ENCODE measurements at places on chromosomes 11 and 22.
A peak's percentile ranks its signal among the peaks of the same experiment; 100 is the strongest.

GRCh38 chr11:10379022-10379421 is 74.1 kb downstream of the ADM start:
- DNase-seq = no peak

DNA sequence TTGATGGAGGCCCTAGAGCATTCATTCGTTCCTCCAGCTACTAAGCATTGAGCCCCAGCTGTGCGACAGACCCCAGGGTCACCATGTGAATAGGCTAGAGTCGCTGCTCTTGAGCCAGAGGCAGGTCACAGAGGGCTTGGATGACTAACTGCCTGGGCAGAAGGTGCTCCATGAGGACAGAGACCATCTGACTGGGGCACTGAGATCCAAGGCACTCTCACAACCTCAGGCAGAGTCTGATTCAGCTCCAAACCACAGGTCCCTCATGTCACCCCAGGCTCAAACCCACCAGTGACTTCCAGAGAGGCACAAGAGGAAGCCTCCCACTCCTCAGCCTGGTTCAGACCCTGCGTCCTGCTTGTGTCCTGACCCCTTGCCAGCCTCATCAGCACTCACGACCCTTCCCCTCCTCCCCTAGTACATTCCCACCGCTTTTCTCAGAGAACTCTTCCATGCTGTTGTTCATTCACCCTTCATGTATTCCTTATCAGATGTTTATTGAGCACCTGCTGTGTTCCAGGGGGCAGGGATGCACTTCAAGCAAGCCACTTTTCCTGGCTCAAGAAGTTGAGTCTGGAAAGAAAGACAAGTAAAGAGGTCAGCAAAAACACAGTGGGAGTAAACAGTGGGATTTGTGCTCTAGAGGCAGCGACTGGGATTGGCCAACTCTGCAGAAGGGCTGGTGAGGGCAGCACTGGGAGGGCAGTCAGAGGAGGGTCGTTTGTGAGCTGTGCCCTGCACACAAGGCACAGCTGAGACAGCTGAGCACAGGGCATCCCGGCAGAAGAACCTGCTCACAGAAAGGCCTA is 9.3 kb downstream of the OAF start:
- no peak for DNase-seq

GRCh38 chr22:21933910-21934309 is 18.7 kb downstream of the PPM1F start:
- no peak for DNase-seq

DNA sequence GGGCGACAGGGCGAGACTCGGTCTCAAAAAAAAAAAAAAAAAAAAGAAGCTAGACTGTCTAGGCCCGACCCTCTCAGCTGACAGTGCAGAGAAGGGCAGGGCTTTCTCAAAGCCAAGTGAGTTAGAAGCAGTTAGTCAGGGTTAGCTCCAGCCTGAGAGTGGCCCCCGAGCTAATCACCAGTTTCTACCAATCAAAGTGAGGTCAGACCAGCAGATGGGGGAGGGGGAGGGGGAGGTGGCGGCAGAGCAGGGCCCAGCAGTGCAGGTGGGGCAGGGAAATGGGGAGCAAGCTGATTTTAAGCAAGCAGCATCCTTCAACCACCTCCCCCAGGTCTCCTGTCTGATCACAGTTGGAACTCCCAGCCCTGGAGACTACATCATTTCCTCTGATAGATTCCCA is 55.3 kb upstream of the PRR5 start:
- DNase-seq = no peak

- no peak for DNase-seq
Measured at GRCh38 chr22:31586137-31586920, 75.7 kb downstream of the PISD start.

GRCh38 chr11:43693731-43694130 is 13.2 kb downstream of the HSD17B12 start:
- no peak for DNase-seq

GRCh38 chr11:33779849-33780528 is 5.7 kb upstream of the FBXO3 start:
- DNase-seq = no peak

GRCh38 chr22:38782402-38783094 is 11.4 kb downstream of the DNAL4 start:
- DNase-seq = no peak

- no peak for DNase-seq
Measured at GRCh38 chr11:36013950-36014897, 70.4 kb downstream of the LDLRAD3 start.

DNA sequence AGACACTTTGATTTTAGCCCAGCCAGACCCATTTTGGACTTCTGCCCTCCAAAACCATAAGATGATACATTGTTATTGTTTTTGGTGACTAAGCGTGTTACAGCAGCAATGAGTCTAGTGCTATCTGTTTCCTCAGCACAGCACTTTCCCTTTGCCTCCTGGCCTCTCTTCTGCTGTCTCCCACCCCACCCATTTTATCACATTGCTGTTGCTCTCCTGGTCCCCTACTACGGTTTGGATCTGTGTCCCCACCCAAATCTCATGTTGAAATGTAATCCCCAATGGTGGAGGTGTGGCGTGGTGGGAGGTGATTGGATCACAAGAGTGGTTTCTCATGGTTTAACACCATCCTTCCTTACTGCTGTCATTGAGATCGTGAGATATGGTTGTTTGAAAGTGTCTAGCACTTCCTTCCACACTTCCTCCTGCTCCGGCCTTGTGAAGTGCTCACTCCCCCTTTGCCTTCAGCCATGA is 59.8 kb upstream of the CD82 start:
- no peak for DNase-seq

GRCh38 chr11:116946414-116946813 is 109.0 kb upstream of the APOA1 start:
- no peak for DNase-seq

- DNase-seq = no peak
Measured at GRCh38 chr11:58285483-58286040, 17.5 kb upstream of the OR10W1 start.

GRCh38 chr11:78419327-78419726 is 1.7 kb upstream of the GAB2 start:
- DNase-seq = no peak

GRCh38 chr11:128686745-128687177 is 7.1 kb upstream of the FLI1 start:
- DNase-seq = peak; percentile 66

GRCh38 chr11:26823963-26824362 is 102.1 kb upstream of the SLC5A12 start:
- no peak for DNase-seq

DNA sequence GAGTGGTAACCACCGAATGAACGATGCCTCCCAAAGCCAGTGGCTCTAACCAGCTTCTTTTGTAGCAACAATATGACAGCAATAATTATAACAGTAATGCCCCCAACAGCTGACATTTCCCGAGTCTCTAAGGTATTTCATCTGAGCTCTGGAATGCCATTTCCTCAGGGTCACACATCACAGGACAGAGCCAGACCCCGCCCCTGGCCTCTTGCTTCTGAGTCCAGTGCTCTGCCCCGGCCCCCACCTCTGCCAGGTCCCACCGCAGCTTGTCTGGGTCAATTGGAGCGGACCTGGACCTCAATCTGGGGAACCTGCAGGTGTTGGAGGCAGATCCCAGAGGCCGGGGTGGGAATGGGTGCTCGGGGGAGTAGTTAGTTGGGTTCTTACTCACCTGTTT is 63.8 kb downstream of the IGLL1 start:
- no peak for DNase-seq

- no peak for DNase-seq
Measured at GRCh38 chr11:8832571-8833260, 78.3 kb upstream of the AKIP1 start.

DNA sequence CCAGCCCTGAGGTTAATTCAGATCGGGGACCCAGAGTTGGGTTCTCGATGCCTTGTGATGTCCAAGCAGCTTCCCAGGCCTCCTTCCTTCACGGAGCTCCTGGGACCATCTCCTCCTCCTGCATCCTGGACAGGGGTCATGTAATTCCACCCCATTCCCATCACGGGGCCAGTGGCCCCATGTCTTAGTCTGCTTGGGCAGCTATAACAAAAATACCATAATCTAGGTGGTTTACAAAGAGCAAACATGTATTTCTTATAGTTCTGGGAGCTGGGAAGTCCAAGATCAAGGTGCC is 41.7 kb upstream of the PRDM11 start:
- no peak for DNase-seq

DNA sequence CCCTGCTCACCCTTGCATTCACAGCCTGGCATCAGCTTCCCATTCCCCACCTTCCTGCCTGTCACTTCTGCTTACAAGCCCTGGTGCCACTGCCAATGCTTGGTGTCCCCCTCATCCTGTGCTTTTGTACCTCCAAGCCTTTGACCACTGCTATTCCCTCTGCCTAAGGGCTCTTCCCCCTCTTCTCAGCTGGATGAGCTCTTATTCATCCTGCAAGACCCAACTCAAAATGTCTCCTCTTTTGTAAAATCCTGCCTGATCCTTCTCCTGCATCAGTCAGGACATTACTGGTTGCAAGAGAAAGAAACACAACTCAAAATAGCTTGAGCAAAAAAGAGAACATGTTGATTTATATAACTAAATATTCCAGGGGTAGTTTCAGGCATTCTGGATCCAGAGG is 66.9 kb upstream of the TCF20 start:
- no peak for DNase-seq

Measured in RWPE2 (cell line).